ENCODE measurements at places on chromosomes 6 and 20.

- no peak for DNase-seq
Observed at GRCh38 chr6:148790404-148790803, 43.6 kb downstream of the UST start.

- DNase-seq: no peak
Observed at GRCh38 chr6:46505693-46506512, 14.7 kb upstream of the RCAN2 start.

DNA sequence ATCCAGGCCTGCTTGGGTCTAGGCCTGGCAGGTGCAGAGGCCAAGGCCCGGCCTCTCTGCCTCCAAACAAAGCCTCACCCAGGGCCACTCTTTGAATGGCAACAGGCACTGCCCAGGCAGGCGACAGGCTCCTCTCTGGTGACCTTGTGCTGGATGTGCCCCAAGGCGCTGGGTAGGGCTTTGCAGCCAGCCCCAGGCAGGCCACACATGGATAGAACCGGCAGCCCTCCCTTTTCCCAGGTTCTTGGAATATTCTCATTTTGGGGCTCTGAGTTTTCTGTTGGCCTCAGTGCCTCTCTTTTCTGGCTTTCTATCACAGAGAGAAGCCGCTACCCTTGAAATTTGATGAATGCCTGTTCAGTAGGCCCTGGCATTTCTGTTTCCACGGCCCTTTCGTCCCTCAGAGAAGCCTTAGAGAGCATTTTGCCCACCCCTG is 18.9 kb downstream of the PKIG start:
- no peak for DNase-seq

GRCh38 chr6:130840050-130840449 is 12.8 kb downstream of the SMLR1 start:
- DNase-seq: no peak

DNA sequence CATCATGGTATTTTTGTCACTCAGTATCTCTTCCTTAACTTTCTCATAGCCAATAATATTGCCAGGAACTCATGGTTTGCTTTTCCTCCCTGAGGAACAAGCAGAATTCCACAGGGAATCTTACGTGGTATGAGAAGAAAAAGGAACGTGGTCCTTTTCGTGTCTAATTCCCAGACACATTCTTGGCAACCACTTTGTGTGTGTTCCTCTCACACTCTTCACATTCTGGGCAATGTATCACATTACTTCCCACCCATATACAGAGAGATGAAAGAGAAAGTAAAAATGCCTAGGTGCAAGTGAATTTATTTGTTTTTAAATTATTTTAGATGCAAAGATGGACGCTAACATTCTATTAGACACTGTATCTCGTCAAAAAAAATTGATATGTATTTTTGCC is 102.7 kb downstream of the PTPRK start:
- DNase-seq: no peak

DNA sequence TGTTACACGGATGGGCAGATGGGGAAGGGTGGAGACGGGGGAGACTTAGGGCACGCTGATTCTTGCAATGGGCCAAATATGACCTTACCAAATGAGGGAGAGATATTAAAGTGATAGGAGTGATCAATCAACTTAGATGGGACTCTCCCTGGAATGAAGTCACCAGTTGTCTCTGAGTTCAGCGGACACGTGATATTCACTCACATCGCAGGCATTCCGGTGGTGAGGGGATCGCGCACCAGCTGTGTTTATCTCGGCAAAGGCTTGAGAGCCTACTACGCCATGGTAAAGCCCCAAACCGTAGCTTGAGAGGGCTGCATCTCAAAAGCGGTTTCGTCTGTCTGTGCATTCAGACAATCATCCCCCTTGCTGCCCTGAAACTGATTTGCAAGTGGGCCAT is 5.5 kb downstream of the BMP7 start:
- DNase-seq: no peak

DNA sequence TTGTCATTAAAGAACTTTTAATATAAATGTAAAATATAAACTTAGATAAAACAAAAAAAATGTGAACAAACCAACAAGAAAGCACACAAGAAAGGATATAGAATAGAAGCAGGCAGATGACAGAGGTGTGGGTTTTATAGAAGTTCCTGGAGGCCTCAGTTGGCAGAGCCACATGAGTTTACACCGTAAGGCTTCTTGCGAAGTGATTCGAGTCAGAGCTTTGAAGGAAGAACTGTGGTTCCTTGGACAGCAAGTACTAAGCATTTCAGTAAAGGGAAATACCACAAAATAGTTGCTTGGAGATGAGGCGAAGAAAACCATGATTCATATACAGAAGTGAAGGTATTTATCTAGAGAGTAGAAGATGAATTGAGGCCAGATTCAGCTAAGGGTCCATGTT is 207.9 kb upstream of the EYA4 start:
- DNase-seq: no peak

DNA sequence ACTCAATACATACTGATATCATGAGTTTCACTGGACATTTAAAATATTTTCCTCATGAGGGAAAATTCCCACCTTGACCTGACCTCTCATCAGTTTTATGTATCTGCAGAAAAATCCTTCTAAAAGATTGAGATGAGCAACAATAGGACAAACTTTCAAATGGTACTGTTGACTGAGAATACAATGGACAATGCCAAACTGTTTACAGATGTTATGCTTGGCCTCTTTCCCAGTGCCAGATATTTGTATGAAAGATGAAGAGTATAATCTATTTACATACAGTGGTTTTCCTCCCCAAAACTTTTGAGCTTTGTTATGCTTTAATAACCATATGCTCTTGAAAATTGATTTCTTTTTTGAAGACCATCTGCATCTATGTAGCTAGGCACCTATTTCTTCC is 245.1 kb upstream of the RSPO3 start:
- DNase-seq: no peak

- DNase-seq: no peak
Observed at GRCh38 chr6:158046201-158047126, 64.8 kb downstream of the SYNJ2 start.

DNA sequence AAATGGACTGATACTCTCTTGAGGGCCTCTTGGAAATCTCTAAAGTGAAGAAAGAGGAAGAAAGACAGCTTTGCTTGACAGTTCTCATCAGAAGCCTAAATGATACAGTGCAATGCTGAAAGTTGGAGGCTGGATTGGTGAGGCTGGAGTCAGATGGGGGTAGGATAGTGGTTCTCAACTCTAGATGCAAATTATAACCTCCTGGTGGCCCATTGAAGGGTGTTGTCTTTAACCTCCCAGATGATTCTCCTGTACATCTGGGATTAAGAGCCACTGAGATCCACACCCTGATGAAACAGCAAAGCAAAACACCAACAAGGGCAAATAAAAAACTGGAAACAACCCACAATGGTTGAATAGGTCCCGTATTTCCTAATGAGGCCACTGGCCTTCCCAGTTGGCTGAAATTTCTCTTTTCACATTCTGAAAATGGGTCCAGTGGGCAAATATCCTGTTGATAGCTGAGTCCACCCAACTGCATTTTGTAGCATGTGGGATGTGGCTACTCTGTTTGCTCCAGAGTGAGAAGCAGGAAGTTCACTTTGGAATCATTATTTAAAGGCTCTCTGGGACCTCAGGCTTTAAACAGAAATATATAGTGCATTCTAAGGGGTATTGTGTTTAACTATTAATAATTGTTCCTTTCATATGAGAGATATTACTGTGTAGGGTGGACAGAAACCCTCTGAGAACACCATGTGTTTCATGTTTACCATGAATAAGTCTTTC is 208.1 kb downstream of the SOX4 start:
- DNase-seq: no peak

GRCh38 chr6:131949620-131949908 is 1.6 kb downstream of the CCN2 start:
- DNase-seq: no peak

DNA sequence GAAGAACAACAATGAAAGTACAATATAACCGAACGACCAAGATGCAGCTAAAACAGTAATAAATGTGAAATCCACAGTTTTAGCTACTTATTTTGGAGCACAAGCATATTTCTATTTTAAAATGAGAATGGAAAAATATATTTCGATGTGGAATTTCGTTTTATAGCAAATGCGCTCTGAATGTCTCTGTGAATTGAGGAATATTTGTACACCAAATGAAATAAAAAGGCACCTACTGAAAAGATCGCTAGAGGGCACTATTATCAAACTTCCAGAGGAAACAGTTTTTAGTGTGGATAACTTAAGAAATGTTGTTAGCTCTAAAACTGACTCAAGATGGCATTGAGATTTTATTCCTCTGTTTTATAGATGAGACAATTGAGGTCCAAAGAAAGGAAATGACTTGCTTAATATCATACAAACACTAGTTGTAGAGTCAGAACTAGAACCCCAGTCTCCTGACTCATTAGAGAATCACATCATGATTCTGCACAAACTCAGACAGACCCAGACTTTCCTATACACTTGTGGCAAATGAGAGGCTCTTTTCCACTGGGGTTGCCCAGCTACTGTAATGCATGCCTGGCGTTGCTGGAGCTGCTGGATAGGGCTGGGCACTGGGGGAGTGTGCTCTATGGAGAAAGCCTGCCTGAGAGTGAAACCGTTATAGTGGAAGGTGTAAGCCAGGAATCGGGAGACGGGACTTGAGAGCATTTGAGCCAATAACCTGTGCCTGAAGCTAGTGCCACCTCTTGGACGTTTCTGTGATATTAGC is 51.9 kb downstream of the GCLC start:
- peak; percentile 41 for DNase-seq

DNA sequence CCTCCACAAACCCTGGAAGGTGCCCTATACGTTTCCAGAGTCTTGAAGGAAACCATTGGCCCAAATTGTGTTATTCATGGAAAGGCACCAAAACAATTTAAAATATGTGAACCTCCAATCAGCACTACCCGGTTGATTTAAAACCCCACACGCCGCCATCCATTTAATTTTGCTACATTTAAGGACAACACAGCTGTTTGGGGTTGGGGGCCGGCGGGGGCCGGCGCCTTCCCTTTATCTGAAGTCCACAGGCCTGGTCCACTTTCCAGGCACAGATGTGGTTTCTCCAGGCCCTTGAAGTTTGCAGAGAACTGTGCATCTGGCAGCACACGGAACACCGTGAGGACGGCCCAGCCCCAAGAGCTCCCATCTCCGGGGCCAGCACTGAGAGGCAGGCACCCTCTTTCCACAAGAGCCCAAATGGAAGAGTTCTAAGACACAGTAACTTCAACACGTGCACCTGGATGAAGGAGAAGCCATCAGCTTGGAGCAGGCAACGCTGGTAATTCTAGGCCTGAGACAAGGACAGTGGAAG is 16.8 kb upstream of the FRMD1 start:
- no peak for DNase-seq

GRCh38 chr6:158287047-158287446 is 25.2 kb upstream of the TULP4 start:
- no peak for DNase-seq

GRCh38 chr6:30465595-30466306 is 23.6 kb upstream of the HLA-E start:
- DNase-seq: no peak

DNA sequence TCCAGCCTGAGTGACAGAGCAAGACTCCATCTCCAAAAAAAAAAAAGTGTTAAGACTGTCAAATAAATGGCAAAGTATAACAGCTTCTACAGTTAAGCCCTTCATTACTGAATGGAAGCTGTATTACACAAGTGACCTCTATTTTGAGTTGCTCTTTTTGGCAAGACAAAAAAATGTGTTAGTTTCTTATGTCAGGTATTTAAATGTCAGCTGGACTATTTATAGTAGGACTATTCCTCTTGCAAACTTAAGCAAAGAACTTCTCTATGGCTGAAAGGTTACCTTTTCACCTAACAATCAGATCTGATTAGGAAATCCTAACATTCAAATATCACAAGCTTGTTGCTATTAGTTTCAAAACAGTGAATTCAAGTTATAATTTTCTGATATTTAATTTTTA is 12.4 kb downstream of the UBE2V1 start:
- DNase-seq: no peak

DNA sequence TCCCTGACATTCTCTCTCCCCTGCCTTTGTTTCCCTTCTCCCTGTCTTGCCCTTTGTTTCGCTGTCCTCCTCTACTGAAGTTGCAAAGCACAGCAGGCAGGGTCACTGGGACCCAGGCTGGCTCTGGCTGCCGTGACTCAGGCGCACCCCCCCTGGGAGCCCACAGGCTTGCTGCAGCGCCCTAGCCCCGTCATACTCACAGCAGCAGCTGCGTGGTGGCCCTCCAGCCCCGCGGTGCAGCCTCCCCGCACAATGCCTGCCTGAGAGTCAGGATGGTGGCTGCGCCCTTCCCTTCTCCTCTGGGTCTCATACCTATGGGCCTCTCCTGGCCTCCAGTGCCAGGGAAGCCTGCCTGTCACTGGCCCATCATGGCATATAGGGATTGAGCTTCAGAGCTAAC is 41.7 kb downstream of the TXNDC5 start:
- no peak for DNase-seq

DNA sequence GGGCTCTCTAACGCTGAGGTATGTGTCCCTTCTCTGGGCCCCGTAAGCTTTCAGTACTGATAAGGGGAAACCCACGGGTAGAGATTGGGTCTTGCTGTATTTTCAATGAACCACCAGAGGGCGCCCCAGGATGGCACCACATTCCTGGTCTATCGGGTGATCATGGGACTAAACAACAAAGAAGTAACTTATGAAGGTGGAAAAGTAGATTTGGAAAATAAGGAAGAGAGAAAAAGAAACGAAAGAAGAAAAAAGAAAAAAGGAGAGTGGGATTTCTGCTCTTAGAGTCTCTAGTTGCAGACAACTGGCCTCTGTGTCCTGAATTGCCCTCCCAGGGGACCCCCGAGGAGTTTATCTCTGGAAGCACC is 93.8 kb downstream of the GMPR start:
- DNase-seq: peak; percentile 92

- DNase-seq: peak; percentile 20
Observed at GRCh38 chr6:4895971-4896370, 107.9 kb downstream of the RPP40 start.

- DNase-seq: no peak
Observed at GRCh38 chr6:39493777-39494176, 171.3 kb upstream of the KCNK16 start.

DNA sequence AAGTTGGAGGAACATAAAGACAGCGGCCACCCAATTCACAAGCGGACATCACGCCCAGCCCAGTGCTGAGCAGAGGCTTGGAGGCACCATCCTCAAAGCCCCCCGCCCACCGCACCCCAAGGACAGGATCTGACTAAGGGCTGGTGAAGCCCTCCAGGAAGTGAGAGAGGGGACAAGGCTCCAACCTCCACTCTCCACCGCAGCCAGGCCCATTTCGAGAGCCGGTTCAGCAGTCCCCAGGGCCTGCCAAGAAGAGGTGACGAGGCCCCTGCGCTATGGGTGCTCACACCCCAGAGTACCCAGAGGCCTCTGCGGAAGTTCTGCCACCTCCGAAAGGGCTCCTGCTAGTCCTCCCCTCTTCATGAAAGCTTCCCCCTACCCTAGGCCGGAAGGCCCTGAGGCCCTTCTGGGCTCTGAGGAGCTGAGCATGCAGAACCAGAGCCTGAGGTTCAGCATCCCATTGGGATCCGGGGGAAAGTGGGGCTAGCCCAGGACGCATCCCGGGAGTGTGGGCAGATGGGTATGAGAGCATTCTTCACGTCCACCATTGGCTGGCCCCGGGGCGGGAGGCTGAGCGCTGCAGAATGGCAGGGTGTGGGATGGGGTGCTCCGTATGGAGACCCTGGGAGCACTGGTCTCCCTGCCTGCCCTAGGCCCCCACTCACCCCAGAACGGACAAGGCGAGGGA is 2.5 kb downstream of the GRM4 start:
- no peak for DNase-seq
